ENCODE measurements at places on chromosomes 6 and 20.

DNA sequence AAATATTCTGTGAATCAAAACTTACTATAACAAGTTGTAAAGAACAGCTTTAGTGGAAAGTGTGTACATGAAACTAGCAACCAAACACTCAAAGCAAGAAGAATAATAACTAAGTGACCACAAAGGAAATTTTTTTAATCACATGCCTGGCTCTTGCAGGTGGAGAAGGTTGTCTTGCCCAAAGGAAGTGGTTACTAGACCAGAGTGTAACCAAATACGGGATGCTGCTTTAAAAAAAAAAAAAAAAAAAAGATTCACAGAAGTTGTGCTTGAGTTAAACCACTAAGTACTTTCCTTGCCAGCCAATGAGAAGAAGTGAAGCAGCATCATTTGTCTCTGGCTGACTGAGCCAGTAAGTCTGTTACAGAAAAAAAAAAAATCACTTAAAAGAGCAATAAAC is 19.1 kb upstream of the HLA-DQB1 start:
- no peak for DNase-seq

DNA sequence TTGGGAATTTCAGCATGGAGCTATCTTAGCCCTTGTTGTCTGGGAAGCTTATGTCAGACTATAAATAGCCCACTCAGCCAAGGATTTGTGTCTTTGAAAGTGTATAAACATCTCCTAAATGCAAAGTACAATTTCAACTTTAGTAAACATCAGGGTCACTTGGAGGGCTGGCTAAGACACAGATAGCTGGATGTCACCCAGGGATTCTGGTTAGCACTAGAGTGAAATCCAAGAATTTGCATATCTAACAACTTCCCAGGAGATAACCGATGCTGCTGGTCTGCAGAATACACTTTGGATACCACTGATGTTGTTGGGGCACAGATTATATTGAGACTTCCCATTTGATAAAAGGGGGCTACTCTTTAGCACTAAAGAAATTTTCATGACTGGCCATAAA is 130.9 kb downstream of the PAX1 start:
- DNase-seq, result no peak

GRCh38 chr6:29426654-29427053 is 11.9 kb downstream of the OR12D1 start:
- DNase-seq, result no peak

GRCh38 chr6:134295953-134296553 is 21.9 kb downstream of the SGK1 start:
- DNase-seq, result no peak

- no peak for DNase-seq
Observed at GRCh38 chr6:53579338-53579737, 34.4 kb upstream of the GCLC start.

DNA sequence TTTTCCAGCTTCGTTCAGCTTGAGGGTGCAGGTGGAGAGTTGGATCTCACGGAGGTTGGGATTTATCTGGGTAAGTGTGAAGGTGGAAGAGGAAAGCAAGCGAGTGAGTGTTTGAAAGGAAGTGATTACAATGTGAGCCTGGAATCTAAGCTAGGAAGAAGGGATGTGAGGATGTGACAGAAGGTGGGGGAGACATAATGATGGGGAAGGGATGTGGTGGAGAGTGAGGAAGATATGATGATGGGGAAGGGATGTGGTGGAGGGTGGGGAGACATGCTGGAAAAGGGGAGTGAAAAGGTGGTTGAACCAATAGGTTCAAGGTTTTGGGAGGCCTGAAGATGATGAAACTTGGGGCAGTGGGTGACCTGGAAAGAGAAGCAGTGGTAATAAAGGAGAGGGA is 23.2 kb downstream of the KIAA1755 start:
- no peak for DNase-seq
